Fibroblast of skin of scalp (primary cell): ENCODE measurements at places on chromosomes 5 and 9.

GRCh38 chr9:135096408-135096895 is 9.0 kb downstream of the OLFM1 start:
- DNase-seq, result no peak

GRCh38 chr9:104572612-104573011 is 3.6 kb downstream of the OR13C8 start:
- no peak for DNase-seq

DNA sequence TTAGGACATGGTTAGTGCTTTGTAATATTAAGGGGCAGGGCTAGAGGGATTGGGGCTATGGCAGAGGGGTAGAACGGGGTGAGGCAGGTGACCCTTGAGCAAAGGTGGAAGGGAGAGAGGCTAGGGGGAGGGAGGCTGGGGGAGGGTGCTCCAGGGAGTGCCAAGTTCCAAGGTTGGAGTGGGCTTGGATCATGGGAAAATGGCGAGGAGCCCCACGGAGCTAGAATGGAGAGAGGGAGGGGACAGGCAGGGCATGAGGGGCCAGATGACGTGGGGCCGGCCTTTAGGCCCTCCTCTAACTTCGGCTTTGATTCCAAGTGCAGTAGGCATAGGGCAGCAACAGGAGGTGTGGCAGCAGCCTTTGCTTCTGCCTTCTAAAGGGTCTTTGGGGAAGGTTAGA is 171.8 kb upstream of the PANK3 start:
- DNase-seq, result no peak

- DNase-seq, result no peak
These were observed 1652.3 kb upstream of the WWC1 start for GRCh38 chr5:166639151-166639550.

DNA sequence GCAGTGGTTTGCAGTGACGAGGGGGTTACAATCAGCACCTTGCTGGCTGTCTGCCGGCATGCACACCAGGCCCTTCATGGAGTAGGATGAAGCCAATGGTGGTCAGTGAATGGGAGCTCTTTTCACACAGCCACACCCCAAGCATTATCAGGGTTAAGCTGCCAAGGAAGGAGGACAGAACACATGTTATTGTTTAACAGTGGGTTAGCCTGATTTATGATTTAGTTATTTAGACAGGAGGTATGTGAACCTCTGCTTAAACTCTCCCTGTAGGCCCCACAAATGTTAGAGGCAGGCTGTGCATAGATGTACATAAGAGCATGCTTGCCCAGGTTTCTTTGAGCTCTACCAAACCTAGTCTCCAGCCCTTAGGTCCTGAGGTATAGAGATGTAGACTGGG is 262.9 kb downstream of the SPOCK1 start:
- no peak for DNase-seq

DNA sequence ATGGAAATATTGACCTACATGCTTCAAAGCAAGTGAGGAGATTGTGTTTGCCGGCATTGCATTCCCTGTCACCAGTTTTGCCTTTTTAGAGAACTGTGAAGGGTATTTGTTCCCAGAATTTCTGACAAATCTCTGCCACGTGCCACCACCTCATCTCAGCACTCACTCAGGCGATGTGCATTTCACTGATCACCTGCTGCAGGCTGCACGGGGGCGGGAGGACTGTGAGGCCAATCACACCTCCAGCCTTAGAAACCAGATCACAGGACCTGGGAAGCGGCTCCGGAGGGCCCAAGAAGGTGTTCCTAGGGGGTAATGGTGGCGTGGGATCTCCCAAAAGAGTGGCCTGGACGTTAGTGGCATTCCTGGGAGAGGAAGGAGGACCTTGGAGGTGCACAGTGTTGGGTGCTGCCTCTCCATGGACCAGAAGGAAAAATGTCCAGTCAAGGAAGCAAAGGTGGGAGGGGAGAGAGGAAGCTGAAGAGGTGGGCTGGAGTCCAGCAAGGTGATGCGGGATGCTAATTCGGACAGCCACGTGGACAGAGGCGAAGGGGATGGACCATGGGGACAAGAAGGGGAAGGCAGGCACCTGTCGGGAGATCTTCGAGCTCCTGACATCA is 63.6 kb upstream of the OLFM1 start:
- DNase-seq, result no peak

GRCh38 chr9:79362100-79363081 is 209.4 kb upstream of the TLE4 start:
- DNase-seq, result peak; percentile 28

DNA sequence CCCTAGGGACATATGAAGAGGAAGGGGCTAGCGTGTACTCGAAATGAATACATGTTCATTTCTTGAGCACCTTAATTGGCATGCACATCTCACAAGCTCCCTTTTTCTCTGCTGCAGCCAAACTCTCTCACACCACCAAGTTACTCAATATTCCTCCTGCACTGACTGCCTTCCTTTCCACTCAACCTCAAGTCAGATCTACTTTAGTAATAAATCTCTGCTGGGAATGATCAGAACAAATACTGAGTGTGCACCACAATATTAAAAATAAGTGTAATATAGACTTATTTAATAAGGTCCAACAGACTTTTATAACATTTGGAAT is 995.8 kb upstream of the WWC1 start:
- DNase-seq, result no peak

- no peak for DNase-seq
These were observed 129.7 kb downstream of the DAB2IP start for GRCh38 chr9:121781145-121781548.

GRCh38 chr9:79652598-79652997 is 80.8 kb downstream of the TLE4 start:
- DNase-seq, result peak; percentile 29

- peak; percentile 45 for DNase-seq
These were observed 6.7 kb downstream of the INIP start for GRCh38 chr9:112711050-112711689.

DNA sequence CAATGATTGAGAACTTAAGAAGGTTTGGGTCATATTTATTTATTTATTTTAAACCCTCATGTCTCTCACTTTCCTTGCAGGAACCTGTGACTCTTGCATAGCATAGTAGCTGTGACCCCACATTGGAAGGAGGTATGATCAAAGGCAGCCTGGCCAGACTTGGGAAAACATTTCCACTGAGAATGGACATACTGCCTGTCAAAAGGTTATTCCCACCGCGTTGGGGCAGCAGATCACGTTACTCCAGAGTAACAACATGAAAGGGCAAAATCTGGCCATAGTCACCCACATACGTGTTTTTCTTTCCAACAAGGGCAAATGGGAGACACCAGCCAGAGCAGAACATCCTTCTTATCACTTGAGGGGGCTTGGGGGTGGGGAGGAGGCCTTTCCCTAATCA is 95.7 kb downstream of the ARL15 start:
- DNase-seq, result no peak

DNA sequence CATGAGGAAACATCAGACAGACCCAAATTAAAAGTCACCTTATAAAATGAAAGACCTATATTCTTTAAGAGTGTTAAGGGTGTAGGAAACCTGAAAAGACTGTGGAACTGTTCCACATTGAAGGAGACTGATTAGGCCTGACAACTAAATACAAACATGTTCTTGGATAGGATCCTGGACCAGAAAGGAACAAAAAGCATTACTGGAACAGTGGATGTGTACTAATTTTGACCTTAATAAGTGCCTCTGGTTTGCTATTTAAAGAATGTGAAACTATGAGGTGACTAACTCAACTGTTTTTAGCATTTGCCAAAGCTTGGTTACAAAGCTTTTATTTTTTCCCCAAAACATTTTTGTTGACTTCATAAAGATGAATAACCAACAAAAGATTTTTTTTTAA is 340.6 kb downstream of the CAAP1 start:
- DNase-seq, result no peak

DNA sequence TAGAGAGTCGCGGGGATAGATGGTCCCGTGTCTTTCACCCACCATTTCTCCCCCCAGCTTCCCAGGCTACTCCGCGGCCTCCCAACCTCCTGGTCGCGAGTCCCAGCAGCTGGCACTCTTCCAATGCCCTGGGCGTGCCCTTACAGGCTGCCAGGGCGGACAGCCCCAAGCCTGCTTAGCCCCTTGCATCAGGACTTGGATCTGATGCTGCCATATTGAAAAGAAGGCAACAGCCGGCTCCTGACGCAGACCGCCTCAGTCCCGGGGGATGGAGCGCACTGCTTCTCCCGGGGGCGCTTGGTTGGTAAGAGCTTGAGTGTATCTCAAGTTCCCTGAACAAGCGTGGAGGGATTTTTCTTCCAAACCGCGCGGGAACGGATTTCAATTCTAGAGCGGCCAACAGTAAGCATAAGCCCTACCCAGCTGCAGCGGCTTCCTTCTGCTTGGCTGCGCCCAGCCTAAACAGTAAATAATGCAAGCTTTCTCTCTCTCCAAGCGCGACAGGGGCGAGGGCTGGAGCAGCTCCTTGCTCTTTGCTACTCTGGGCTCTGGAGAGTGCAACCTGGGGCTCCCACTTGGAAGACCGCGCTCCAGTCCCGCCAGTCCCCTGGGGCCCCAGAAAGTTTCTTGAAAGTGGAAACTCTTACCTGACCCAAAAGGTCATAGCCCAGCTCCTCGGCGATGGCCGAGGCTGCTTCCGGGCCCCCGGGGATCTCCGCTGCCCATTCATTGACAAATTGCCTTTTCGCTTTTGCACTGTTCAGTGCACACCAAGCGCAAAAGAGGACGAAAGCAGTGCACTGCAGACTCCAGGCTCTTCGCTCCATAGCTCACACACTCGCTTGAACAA is 607 bp downstream of the PCSK1 start:
- DNase-seq, result no peak

DNA sequence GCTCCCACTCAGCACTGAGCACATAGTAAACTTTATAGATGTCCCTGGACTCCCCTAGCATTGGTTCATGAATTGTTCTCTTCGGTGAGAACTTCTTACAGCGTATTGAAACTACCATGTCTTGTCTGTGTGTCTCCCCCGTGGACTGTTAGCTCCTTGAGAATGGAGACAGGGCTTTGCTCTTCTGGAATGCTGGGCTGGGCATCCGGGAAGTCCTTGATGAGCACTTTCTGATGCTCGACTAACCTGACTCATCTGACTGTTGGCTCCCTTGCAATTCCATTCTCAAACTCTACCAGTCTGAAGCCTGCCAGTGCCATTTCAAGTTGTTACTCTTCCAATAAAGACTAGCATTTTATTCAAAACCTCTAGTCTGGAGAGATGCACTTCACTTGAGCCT is 15.0 kb upstream of the PFDN1 start:
- peak; percentile 60 for DNase-seq
